ENCODE measurements at places on chromosomes 5 and 9.

DNA sequence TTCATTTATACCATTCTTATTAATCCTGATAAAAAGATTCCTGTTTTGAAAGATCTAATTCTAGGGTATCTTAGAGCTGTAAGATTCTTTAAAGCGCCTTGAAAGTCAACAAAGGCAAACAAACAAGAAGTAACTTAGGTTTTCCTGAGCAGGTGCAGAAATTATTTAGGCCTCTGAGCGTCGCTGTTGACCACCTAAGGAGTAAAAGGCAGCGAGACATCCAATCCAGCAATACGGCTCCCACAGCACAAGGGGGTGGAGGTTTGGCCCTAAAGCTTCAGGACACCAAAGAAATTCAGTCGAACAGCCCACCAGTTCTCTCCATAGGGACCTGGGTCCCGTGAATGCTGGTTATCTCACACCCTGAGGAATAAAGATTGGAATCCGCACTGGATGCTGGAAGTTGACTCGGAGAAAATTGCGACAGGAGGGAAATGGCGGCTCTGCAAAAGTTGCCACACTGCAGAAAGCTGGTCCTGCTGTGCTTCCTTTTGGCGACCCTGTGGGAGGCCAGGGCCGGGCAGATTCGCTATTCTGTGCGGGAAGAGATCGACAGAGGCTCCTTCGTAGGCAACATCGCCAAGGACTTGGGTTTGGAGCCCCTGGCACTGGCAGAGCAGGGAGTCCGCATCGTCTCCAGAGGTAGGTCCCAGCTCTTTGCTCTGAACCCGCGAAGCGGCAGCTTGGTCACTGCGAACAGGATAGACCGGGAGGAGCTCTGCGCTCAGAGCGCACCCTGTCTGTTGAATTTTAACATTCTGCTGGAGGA is at the start of gene PCDHGA2:
PCDHGA2 (plus strand) TSS at position 223 of the 769 bp plus-strand sequence.
- DNase-seq = no peak
- H3K4me3 ChIP-seq = no peak within 1 kb of the TSS
- H3K27ac ChIP-seq = no peak within 1 kb of the TSS
- H3K27me3 ChIP-seq = peaks cover 21% of the 10 kb centered on the region

- H3K4me3 ChIP-seq = peak within 1 kb of the TSS; percentile 35
- peak; percentile 86 for DNase-seq
- H3K27me3 ChIP-seq = peaks cover 27% of the 10 kb centered on the region
- no peaks in the 10 kb centered on the region for H3K36me3 ChIP-seq
Observed at GRCh38 chr5:1294835-1295649, at the start of gene TERT. Gene TERT (minus strand): TSS chr5:1295068. CDS start chr5:1294989, 79 bp downstream.

DNA sequence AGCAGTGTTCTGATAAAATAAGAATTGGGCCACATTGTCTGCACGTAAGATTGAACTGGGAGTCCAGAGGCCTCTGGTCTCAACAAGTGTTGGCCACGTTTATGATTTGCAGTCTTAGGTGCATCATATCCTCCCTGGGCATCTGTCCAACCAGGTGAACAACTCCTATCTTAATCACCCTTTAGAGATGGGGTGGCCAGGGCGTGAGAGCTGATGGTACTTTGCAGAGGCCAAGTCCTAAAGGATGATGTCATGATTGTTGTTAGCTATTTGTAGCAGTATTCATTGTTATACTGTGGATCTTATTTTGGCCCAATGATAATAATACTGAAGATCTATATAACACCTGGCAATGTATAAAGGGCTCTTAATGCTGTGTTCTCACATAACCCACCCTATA is 73.2 kb upstream of the RARS1 start:
- H3K36me3 ChIP-seq = no peaks in the 10 kb centered on the region
- H3K4me1 ChIP-seq = peaks cover 27% of the 10 kb centered on the region
- H3K27ac ChIP-seq = no peak overlapping the region
- DNase-seq = no peak
- H3K4me3 ChIP-seq = no peak overlapping the region

GRCh38 chr5:169063316-169063953 is 237.5 kb downstream of the SLIT3 start:
- H3K27ac ChIP-seq = no peak overlapping the region
- H3K36me3 ChIP-seq = no peaks in the 10 kb centered on the region
- DNase-seq = no peak
- H3K4me1 ChIP-seq = no peaks in the 10 kb centered on the region
- H3K4me3 ChIP-seq = no peak overlapping the region
- H3K27me3 ChIP-seq = peaks cover 9% of the 10 kb centered on the region

- H3K4me3 ChIP-seq = no peak overlapping the region
- peaks cover 3% of the 10 kb centered on the region for H3K36me3 ChIP-seq
- peaks cover 21% of the 10 kb centered on the region for H3K4me1 ChIP-seq
- no peak overlapping the region for H3K27ac ChIP-seq
Observed at GRCh38 chr9:89666950-89667349, 62.1 kb downstream of the GADD45G start.

GRCh38 chr9:75903785-75904360 is 13.4 kb downstream of the PCSK5 start:
- no peaks in the 10 kb centered on the region for H3K27me3 ChIP-seq
- no peaks in the 10 kb centered on the region for H3K36me3 ChIP-seq
- DNase-seq = no peak
- no peaks in the 10 kb centered on the region for H3K4me1 ChIP-seq
- no peak overlapping the region for H3K27ac ChIP-seq

GRCh38 chr5:137236849-137237507 is 262.1 kb downstream of the SPOCK1 start:
- no peaks in the 10 kb centered on the region for H3K4me1 ChIP-seq
- no peaks in the 10 kb centered on the region for H3K27me3 ChIP-seq
- H3K36me3 ChIP-seq = no peaks in the 10 kb centered on the region
- no peak overlapping the region for H3K27ac ChIP-seq

DNA sequence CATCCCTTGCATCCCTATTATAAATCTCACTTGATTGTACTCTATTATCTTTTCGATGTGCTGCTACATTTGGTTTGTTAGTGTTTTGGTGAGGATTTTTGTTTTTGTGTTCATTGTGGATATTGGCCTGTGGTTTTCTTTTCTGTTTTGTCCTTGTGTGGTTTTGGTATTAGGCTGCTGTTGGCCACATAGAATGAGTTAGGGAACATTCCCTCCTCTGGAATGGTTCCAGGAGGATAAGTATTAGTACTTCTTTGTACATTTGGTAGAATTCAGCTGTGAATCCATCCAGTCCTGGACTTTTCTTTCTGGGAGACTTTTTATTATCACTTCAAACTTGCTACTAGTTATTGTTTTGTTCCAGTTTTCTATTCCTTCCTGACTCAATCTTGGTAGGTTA is 287.2 kb downstream of the CWC27 start:
- H3K27me3 ChIP-seq = peaks cover 4% of the 10 kb centered on the region
- H3K27ac ChIP-seq = no peak overlapping the region
- no peaks in the 10 kb centered on the region for H3K36me3 ChIP-seq
- no peaks in the 10 kb centered on the region for H3K4me1 ChIP-seq
- H3K4me3 ChIP-seq = no peak overlapping the region

GRCh38 chr9:136686794-136687711 is at the start of gene AGPAT2:
Gene AGPAT2 (minus strand): TSS chr9:136687457. CDS start chr9:136687357, 100 bp downstream.
- H3K27me3 ChIP-seq = peaks cover 42% of the 10 kb centered on the region
- H3K27ac ChIP-seq = peak within 1 kb of the TSS; percentile 60
- H3K4me3 ChIP-seq = peak within 1 kb of the TSS; percentile 74
- peak; percentile 76 for DNase-seq
- H3K36me3 ChIP-seq = no peaks in the 10 kb centered on the region

GRCh38 chr9:136329211-136329627 is 1.9 kb downstream of the GPSM1 start:
- no peak overlapping the region for H3K27ac ChIP-seq
- no peak overlapping the region for H3K4me3 ChIP-seq
- no peak for DNase-seq
- H3K4me1 ChIP-seq = peaks cover 2% of the 10 kb centered on the region
- H3K36me3 ChIP-seq = no peaks in the 10 kb centered on the region
- H3K27me3 ChIP-seq = peaks cover 32% of the 10 kb centered on the region

DNA sequence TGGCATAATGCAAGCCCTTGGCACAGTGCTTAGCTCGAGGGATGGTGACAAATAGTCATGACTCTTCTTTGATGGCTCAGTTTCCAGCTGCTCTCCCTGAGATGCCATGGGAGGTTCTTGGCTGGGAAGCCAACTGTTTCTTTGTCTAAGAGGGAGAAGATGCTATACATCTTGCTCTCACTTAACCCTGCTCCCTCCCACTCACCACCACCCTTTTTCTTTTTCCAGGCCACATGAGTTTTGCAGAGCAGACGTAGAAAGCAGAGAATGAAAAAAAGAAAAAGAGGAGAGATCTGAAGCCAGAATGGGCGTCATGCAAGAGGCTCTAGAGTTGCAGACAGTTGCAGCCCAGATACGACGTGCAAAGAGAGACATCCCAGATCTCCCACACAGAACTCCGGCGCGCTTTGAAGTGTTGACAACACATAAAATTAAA is 160.5 kb downstream of the FGF18 start:
- H3K4me3 ChIP-seq = no peak overlapping the region
- H3K36me3 ChIP-seq = no peaks in the 10 kb centered on the region

DNA sequence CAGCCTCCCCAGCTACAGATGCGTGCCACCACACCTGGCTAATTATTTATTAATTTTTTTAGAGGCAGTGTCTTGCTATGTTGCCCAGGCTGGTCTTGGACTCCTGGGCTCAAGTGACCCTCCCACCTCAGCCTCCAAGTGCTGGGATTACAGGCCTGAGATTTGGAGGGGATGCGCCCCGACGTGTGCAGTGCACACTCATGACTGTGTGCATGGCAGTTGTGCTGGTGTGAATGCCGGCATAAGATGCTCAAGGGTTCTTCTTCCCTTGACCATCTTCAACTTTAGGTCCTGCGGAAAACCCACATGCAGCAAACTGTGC is 3.5 kb upstream of the SLC34A1 start:
- H3K4me1 ChIP-seq = peaks cover 29% of the 10 kb centered on the region

DNA sequence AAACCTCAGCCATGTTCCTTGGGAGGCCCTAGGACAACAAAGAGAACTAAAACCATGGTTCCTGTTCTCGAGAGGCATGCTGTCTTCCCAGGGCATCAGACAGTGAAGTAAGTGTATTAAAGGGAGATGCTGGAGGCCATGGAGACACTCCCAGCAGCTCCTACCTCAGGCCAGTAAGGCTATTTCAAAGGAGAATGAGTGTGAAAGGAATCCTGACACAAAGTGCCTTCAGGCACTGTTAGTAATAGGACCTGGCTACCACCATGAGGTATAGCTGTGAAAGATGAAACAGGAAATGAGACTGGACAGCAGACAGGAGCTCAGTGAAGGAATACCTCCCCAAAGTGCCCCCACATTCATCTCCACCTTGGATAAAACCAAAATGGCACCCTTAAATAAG is 71.0 kb downstream of the FANCC start:
- no peak overlapping the region for H3K4me3 ChIP-seq
- peaks cover 18% of the 10 kb centered on the region for H3K36me3 ChIP-seq
- DNase-seq = no peak
- H3K27ac ChIP-seq = no peak overlapping the region

DNA sequence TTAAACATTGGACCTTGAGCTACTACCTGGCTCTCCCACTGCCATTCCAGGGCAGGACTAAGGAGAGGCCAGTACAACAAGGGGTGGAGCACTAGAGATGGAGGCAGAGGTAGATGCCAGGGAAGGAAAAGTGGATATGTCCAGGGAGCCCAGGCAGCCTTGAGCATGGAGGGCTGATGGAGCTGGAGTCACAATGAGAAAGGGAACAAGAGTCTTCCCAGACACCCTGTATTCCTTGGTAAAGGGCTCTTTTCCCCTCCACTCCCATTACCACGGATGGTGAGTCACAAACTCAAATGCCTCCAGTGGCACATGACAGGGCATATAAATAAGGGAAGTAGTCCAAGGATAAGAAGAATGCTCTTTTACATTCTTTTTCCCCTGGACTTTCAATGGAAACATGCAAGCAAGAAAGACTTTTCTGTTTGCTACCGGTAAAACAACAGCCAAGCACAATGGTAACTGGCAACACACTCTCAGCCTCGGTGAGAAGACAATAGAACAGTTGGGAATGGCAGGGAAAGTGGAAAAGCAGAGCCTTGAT is 16.7 kb downstream of the ERAP1 start:
- H3K27me3 ChIP-seq = no peaks in the 10 kb centered on the region
- no peak overlapping the region for H3K4me3 ChIP-seq
- H3K27ac ChIP-seq = no peak overlapping the region
- H3K36me3 ChIP-seq = peaks cover 67% of the 10 kb centered on the region
- DNase-seq = no peak
- peaks cover 17% of the 10 kb centered on the region for H3K4me1 ChIP-seq

DNA sequence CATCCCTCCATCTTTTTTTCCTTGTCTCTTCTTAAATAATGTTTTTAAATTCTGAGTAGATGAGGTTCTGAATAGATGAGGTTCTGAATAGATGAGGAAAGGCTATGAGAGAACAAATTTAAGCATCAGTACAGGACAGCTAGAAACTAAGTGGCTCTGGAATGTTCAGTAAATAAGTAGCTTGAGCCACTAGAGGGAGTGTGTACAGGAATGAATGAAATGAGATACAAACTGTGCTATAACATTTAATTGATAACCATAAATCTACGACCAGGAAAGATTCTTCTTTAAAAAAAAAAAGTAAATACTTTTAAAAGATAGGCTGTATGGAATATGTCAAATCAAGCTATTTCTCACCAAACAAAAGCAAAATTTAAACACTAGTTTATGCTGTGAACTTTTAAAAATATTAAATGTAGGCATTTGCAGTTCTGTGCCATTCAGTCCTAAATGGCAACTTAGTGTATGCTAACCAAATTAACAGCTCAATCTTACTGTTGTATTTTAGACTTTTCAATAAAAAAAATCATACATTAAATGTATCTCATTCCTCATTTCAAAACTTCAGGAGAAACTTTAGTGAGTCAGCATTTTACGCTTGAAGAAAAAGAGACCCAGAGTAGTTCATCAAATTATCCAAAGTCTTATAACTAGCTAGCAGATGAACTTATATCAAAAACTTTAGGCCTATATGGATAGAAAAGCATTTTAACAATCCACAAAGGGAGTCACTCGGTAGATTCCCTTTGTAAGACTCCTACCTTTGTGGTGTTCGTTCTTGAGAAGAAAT is 70.4 kb upstream of the SNX2 start:
- no peaks in the 10 kb centered on the region for H3K36me3 ChIP-seq
- H3K4me1 ChIP-seq = no peaks in the 10 kb centered on the region
- peaks cover 3% of the 10 kb centered on the region for H3K27me3 ChIP-seq
- no peak overlapping the region for H3K4me3 ChIP-seq
- no peak for DNase-seq

DNA sequence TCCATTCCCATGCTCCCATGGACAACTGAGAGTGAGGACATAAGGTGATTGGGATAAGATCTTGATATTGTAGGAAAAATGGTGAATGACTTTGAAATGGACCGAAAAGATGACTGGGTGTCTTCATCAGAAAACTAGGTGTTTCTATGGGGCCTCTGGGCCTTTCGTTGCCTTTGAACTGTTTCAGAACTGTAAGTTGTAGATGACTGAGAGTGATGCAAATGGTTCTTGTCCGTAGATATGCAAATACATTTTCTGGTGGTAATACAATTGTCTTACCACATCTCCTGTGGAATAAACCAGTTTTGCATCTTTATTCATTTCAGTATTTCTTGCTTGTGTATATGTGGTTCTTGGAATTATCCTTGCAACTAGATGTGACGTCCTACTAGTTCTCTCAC is 16.0 kb upstream of the TEX48 start:
- no peaks in the 10 kb centered on the region for H3K27me3 ChIP-seq
- H3K4me1 ChIP-seq = peaks cover 82% of the 10 kb centered on the region

- H3K4me1 ChIP-seq = no peaks in the 10 kb centered on the region
- no peaks in the 10 kb centered on the region for H3K27me3 ChIP-seq
- no peak for DNase-seq
- H3K4me3 ChIP-seq = no peak overlapping the region
Observed at GRCh38 chr9:130992682-130993032, 16.3 kb upstream of the LAMC3 start.

GRCh38 chr5:79793722-79794121 is 104.1 kb downstream of the CMYA5 start:
- no peaks in the 10 kb centered on the region for H3K36me3 ChIP-seq

Measured in activated naive CD4-positive, alpha-beta T cell treated with anti-CD3 and anti-CD28 coated beads, Interleukin-2, amount 10 ng/mL, durations not matched to agents 7 days and 5 days (primary cell).